ENCODE measurements at places on chromosomes 5 and 9. TPM values are rescaled to one million over a fixed set of nuclear protein-coding genes. Genes with fewer than 3 reads are reported as not detected.
A peak's percentile ranks its signal among the peaks of the same experiment; 100 is the strongest.

DNA sequence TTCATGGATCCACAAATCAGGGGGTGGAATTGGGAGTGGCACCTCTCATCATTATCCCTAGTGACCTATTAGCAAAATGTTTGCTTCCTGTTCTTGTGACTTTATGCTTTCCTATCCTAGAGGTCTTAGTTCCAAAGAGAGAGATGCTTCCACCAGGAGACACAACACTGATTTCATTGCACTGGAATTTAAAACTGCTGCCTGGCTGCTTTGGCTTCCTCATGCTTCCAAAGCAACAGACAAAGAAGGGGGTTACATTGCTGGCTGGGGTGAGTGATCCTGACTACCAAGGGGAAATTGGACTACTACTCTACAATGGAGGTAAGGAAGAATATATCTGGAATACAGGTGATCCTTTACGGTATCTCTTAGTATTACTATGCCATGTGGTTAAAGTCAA lies 69.2 kb upstream of the SH3GL2 start:
- DNase-seq, result no peak
- H3K4me3 ChIP-seq, result no peak overlapping the region
- no peaks in the 10 kb centered on the region for H3K36me3 ChIP-seq
- H3K27me3 ChIP-seq, result no peaks in the 10 kb centered on the region

GRCh38 chr9:93086447-93087224 lies 9.4 kb upstream of the CARD19 start:
- H3K4me1 ChIP-seq, result no peaks in the 10 kb centered on the region
- H3K36me3 ChIP-seq, result no peaks in the 10 kb centered on the region
- no peak overlapping the region for H3K4me3 ChIP-seq
- H3K27ac ChIP-seq, result no peak overlapping the region

GRCh38 chr5:109016300-109016699 lies 268.6 kb downstream of the FER start:
- no peaks in the 10 kb centered on the region for H3K4me1 ChIP-seq
- H3K27ac ChIP-seq, result no peak overlapping the region
- no peaks in the 10 kb centered on the region for H3K36me3 ChIP-seq

GRCh38 chr9:12712532-12712931 lies 19.3 kb downstream of the TYRP1 start:
- H3K27ac ChIP-seq, result no peak overlapping the region
- no peaks in the 10 kb centered on the region for H3K36me3 ChIP-seq
- no peaks in the 10 kb centered on the region for H3K27me3 ChIP-seq

GRCh38 chr9:37290940-37291485 lies 131.5 kb upstream of the GRHPR start:
- no peaks in the 10 kb centered on the region for H3K27me3 ChIP-seq
- no peak overlapping the region for H3K4me3 ChIP-seq
- DNase-seq, result no peak
- H3K4me1 ChIP-seq, result no peaks in the 10 kb centered on the region
- no peak overlapping the region for H3K27ac ChIP-seq

DNA sequence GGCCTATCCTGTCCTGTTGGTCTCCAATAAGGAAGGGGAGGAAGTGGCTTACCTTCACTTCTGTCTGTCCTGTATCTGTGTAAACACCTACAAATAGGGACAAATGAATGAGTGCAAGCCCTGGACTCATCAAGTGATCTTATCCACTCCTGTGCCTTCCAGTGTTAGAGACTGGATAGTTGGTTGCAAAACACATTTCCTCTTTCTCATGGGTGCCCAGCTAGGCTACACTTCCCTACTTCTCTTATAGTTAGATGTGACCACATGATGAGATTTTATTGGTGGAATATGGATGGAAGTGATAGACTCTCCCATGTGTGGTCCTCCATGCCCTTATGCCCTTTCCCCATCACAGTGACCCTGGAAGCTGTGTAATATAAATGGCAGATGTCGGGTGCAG lies 16.9 kb upstream of the PFDN1 start:
- H3K27me3 ChIP-seq, result no peaks in the 10 kb centered on the region
- H3K36me3 ChIP-seq, result no peaks in the 10 kb centered on the region
- H3K27ac ChIP-seq, result no peak overlapping the region
- peaks cover 7% of the 10 kb centered on the region for H3K4me1 ChIP-seq
- no peak overlapping the region for H3K4me3 ChIP-seq

- H3K36me3 ChIP-seq, result no peaks in the 10 kb centered on the region
- H3K27ac ChIP-seq, result no peak overlapping the region
- H3K27me3 ChIP-seq, result no peaks in the 10 kb centered on the region
- DNase-seq, result peak; percentile 88
- H3K4me3 ChIP-seq, result no peak overlapping the region
These were observed 21.9 kb upstream of the NOTCH1 start for GRCh38 chr9:136567651-136568287.

DNA sequence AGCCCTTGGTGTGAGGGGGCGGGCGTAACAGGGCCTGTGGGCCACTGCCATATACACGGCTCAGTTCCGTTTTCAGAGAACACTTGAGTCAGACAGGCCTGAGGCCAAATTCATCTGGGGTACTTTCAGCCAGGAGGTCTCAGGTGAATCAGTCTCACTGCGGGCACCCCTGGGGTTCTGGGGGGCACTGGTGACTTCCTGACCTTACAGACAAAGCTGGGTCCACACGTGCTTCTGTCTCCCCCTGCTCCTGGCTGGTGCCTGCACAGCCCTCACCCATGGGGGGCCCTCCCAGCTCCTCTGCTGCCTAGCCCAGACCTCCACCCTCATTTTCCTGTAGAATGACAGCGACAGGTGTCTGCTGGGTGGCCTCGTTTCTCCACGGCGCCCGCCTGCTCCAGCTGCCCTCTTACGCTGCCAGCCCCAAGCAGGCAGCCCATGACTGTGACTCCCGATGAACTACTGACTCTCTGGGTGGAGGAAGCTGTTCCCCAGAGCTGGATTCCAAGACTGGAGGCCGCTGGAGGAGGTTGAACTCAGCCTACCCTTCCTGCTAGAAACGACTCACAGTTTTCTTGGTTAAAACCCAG lies 374.1 kb upstream of the IRX4 start:
- H3K27me3 ChIP-seq, result peaks cover 17% of the 10 kb centered on the region
- no peak for DNase-seq
- no peak overlapping the region for H3K27ac ChIP-seq
- no peaks in the 10 kb centered on the region for H3K36me3 ChIP-seq
- no peaks in the 10 kb centered on the region for H3K4me1 ChIP-seq

- H3K36me3 ChIP-seq, result no peaks in the 10 kb centered on the region
- H3K4me3 ChIP-seq, result no peak overlapping the region
- H3K4me1 ChIP-seq, result peaks cover 3% of the 10 kb centered on the region
- peaks cover 8% of the 10 kb centered on the region for H3K27me3 ChIP-seq
These were observed 3.3 kb downstream of the SHISAL2B start for GRCh38 chr5:64693636-64694035.

DNA sequence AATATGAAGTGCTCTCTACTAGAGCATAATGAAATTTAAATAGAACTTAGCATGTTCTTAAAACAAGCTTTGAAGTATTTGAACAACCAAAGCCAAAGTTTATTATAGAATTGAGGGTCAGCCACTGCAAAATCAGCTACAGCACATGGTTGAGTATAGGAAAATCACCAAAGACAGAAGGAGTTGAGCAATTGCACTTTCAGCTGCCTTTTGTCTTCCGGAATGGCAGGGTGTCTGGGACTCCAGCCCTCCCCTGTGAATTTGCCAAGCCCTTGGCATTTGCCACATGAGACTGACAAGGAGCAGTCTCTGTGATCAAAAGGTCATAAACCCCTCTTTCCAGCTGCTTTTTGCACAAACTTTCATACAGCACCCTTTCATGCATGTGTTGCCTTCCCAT lies 8.5 kb upstream of the LURAP1L start:
- no peaks in the 10 kb centered on the region for H3K36me3 ChIP-seq
- H3K4me1 ChIP-seq, result no peaks in the 10 kb centered on the region
- H3K4me3 ChIP-seq, result no peak overlapping the region

- H3K4me1 ChIP-seq, result no peaks in the 10 kb centered on the region
- H3K27ac ChIP-seq, result no peak overlapping the region
- no peaks in the 10 kb centered on the region for H3K36me3 ChIP-seq
- peak; percentile 10 for DNase-seq
- H3K4me3 ChIP-seq, result no peak overlapping the region
These were observed 382.6 kb downstream of the RASEF start for GRCh38 chr9:82680179-82680935.

GRCh38 chr9:85331626-85332025 lies 410.1 kb downstream of the AGTPBP1 start:
- no peaks in the 10 kb centered on the region for H3K36me3 ChIP-seq
- H3K4me3 ChIP-seq, result no peak overlapping the region
- H3K27ac ChIP-seq, result no peak overlapping the region
- no peaks in the 10 kb centered on the region for H3K4me1 ChIP-seq

GRCh38 chr5:98104454-98105188 lies 668.8 kb upstream of the RGMB start:
- no peak overlapping the region for H3K27ac ChIP-seq
- H3K36me3 ChIP-seq, result no peaks in the 10 kb centered on the region
- DNase-seq, result no peak
- H3K27me3 ChIP-seq, result no peaks in the 10 kb centered on the region

GRCh38 chr9:133512253-133513213 lies 12.2 kb downstream of the MYMK start:
- no peaks in the 10 kb centered on the region for H3K36me3 ChIP-seq
- H3K27me3 ChIP-seq, result no peaks in the 10 kb centered on the region
- no peaks in the 10 kb centered on the region for H3K4me1 ChIP-seq
- DNase-seq, result no peak
- no peak overlapping the region for H3K4me3 ChIP-seq

- H3K27ac ChIP-seq, result no peak overlapping the region
- no peaks in the 10 kb centered on the region for H3K36me3 ChIP-seq
- H3K27me3 ChIP-seq, result no peaks in the 10 kb centered on the region
- no peak overlapping the region for H3K4me3 ChIP-seq
- peak; percentile 66 for DNase-seq
These were observed 61.8 kb upstream of the MAMDC2 start for GRCh38 chr9:69981686-69982445.

GFI1B gene
- polyA plus RNA-seq, result not detected

SLCO6A1 gene
- polyA plus RNA-seq, result not detected

TICAM2 gene
- polyA plus RNA-seq, result 2.0 TPM

AK6 gene
- 73.7 TPM for polyA plus RNA-seq

SUSD3 gene
- polyA plus RNA-seq, result 34.6 TPM

IL3 gene
- polyA plus RNA-seq, result not detected

GDNF gene
- polyA plus RNA-seq, result 0.34 TPM

POU5F2 gene
- polyA plus RNA-seq, result not detected

BDP1 gene
- polyA plus RNA-seq, result 5.1 TPM

TOR4A gene
- 4.9 TPM for polyA plus RNA-seq

All from kidney (tissue), 22 donors.